Osteoblast (primary cell): ENCODE measurements at places on chromosomes 1 and 21. TPM values are rescaled to one million over a fixed set of nuclear protein-coding genes. Genes with fewer than 3 reads are reported as not detected.

The USH2A gene
- under 0.01 and 0.29 TPM in 2 replicates for total RNA-seq

The KRTAP19-1 gene
- total RNA-seq: not detected in 2 replicates

The CD2 gene
- total RNA-seq: not detected in 2 replicates

The IVL gene
- not detected in 2 replicates for total RNA-seq

The PPP1R8 gene
- total RNA-seq: 29.7 and 34.2 TPM in 2 replicates

The ETNK2 gene
- total RNA-seq: 0.72 and 1.2 TPM in 2 replicates

The CD5L gene
- not detected in 2 replicates for total RNA-seq

The NHLH1 gene
- under 0.01 TPM in 1 of 2 replicates, not detected in the other for total RNA-seq

The KCTD3 gene
- 48.9 and 55.7 TPM in 2 replicates for total RNA-seq

The GJA5 gene
- total RNA-seq: 0.29 TPM in 1 of 2 replicates, not detected in the other

The SLC9C2 gene
- not detected in 2 replicates for total RNA-seq

The KRTAP19-3 gene
- not detected in 2 replicates for total RNA-seq

The CRABP2 gene
- 9.1 and 16.6 TPM in 2 replicates for total RNA-seq

The CCDC185 gene
- total RNA-seq: not detected in 2 replicates

The DCDC2B gene
- under 0.01 TPM in 1 of 2 replicates, not detected in the other for total RNA-seq

The NFASC gene
- 28.6 and 36.9 TPM in 2 replicates for total RNA-seq

The A3GALT2 gene
- under 0.01 TPM in 1 of 2 replicates, not detected in the other for total RNA-seq

The LCE7A gene
- not detected in 2 replicates for total RNA-seq

The BRINP3 gene
- not detected in 2 replicates for total RNA-seq

The SUSD4 gene
- total RNA-seq: 0.29 TPM in 1 of 2 replicates, not detected in the other

The DIO1 gene
- not detected in 2 replicates for total RNA-seq

The TRIM67 gene
- total RNA-seq: 0.29 and 0.36 TPM in 2 replicates

The HSPB7 gene
- total RNA-seq: 4.1 and 6.9 TPM in 2 replicates

The PLD5 gene
- not detected in 2 replicates for total RNA-seq

The IL12RB2 gene
- not detected in 2 replicates for total RNA-seq

The CD247 gene
- total RNA-seq: not detected in 2 replicates

The NR1I3 gene
- total RNA-seq: not detected in 2 replicates

The GSTM5 gene
- 2.1 and 4.3 TPM in 2 replicates for total RNA-seq

The LRRC7 gene
- total RNA-seq: under 0.01 TPM in 1 of 2 replicates, not detected in the other

The ERVH48-1 gene
- not detected in 2 replicates for total RNA-seq

The CHIA gene
- total RNA-seq: not detected in 2 replicates

The SELL gene
- under 0.01 TPM in 2 replicates for total RNA-seq

The IGSF3 gene
- under 0.01 TPM in 2 replicates for total RNA-seq

The NR5A2 gene
- total RNA-seq: not detected in 2 replicates

The FCMR gene
- total RNA-seq: 0.29 TPM in 1 of 2 replicates, not detected in the other

The MCOLN3 gene
- 4.0 and 4.7 TPM in 2 replicates for total RNA-seq

The FCRL6 gene
- not detected in 2 replicates for total RNA-seq

The FCAMR gene
- not detected in 2 replicates for total RNA-seq

The LCE1F gene
- not detected in 2 replicates for total RNA-seq

The NUAK2 gene
- 2.7 and 3.6 TPM in 2 replicates for total RNA-seq

The CFHR2 gene
- total RNA-seq: not detected in 2 replicates

The ARHGEF16 gene
- total RNA-seq: not detected in 2 replicates

The DYNLT5 gene
- total RNA-seq: 1.2 and 1.4 TPM in 2 replicates

The LYPD8 gene
- not detected in 2 replicates for total RNA-seq

The ADGRL4 gene
- total RNA-seq: 16.6 and 23.6 TPM in 2 replicates

The ANXA9 gene
- under 0.01 TPM in 2 replicates for total RNA-seq

The ADAM30 gene
- total RNA-seq: not detected in 2 replicates
